Fibroblast of skin of abdomen (primary cell): ENCODE measurements at places on chromosomes 5 and 9.

GRCh38 chr5:53792338-53792737 is 231.9 kb downstream of the NDUFS4 start:
- no peak for DNase-seq

DNA sequence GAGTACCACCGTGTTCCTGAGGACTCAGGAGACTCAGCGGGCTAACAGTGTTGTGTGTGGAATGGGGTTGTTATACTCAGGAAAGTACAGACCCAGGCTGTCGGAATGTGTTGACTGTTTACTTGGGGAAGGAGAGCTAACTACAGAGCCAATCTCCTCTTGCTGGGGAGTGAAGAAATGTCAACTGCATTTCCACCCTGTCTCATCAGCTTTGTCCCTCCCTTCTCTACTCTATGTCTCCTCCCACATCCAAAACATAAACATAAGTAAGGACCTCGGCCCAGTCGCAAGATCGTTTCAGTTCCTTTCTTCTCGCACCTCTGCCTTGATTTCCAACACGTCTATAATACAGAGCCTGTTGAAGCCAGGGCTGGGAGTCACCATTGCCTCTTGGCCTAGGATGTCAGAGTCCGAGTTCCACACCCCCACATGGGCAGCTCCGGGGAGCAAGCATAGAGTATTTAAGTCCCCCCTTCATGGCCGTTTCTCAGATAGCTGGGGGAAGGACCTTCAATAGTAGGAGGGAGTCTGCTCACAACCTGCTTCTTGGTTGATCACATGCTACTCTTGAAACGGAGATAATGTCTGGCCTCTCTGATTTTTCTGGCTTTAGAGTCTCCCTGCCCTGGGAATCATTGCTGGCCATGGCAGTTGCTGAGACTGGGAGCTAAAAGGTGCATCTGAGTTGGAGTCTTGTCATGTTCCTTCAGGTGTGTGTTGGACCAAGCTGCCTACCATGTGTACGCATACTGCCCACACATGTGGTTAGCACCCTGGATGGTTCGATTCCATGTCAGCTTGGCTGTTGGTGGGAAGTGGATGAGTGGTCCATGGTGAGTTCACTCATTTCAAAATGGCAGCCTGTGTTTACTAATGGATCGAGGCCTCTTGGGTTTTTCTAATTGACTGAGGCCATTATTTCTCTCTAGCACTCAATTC is 147.3 kb downstream of the MTX3 start:
- no peak for DNase-seq

- peak; percentile 56 for DNase-seq
These were observed 367.3 kb upstream of the PAPPA start for GRCh38 chr9:115786321-115786720.

- DNase-seq = no peak
These were observed 13.9 kb upstream of the NAA35 start for GRCh38 chr9:85927076-85927475.

DNA sequence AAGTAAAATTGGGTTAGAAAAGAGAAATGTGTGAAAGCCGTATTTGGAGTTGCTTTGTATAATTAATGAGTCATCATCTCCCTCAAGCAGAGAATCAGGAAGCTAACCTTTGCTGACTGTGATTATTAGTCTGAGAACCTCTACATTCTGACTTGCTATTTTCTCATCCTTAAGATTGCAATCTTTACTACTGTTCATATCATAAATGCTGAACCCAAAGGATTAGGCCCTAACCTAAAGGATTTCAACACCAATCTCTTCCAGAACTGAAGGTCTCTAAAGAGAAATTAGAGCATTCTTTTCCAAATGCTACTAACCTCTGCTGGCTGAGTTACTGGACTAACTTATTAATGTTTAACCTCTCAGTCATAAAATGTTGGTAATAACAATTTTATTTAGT is 538.1 kb upstream of the MEF2C start:
- peak; percentile 46 for DNase-seq

DNA sequence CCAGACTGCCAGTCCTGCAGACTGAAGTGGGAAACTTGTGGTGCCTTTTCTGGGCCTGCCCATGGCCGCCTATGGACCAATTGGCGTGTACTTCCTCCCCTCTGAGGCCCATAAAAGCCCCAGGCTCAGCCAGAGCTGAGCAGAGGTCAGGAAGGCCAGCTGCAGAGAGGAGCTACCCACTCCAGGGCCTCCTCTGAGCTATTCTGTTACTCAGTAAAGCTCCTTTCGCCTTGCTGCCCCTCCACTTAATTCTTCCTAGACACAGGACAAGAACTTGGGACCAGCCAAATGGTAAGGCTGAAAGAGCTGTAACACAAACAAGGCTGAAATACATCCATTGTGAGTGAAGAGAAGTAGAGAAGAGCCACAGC is 106.4 kb downstream of the C9orf50 start:
- DNase-seq = no peak

DNA sequence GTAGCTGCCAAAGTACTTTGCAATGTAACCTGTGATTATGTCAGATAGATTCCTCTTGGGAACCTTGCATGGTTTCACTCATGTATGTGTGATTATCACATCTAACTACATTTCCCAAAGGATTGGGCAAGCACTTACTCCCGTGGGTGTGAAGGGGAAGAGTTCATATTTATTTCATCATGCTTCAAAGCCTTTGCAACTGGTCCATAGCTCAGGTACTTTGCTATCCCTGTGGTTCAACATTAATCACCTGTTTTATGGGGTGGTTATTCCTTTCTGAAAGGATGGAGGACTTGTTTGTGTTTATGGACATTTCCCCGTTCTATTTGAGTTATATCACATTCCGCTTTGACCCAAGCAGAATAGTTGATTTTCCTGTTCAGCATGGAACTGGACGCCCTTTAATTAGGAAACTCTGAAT is 13.6 kb upstream of the ERMP1 start:
- DNase-seq = no peak

GRCh38 chr5:6900247-6901227 is 187.3 kb downstream of the TENT4A start:
- no peak for DNase-seq

DNA sequence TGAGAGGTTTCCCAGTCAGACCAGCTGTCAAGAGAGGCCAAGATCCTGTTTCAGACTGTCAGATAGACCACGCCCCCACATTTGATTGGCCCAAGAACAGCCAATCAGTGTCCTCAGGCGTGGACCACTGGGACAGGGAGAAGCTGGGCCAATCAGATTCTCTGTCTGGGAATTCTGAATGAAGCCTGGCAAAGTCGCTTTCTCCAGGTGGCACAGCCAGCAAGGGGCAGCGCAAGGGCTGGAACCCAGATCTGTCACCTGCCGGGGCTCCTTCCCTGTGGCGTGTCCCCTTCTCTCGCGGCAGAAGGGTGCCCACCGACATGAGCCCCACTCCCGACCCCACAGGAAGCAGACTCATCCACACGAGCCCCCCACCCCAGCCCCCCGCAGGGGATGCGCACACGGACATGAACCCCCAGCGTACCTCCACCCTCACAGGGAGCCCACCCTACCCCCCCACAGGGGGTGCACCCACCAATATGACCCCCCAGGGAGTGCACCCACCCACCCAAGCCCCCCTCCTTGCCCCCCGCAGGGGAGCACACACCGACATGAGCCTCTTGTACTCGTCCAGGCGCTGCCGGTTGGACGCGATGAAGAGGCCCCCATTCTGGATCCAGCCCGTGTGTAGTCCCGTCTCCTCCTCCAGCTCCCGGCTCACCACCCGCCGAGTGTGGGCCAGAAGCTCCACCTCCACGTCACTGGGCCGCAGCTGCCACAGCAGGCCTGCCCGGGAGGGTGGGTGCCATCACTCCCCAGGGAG is 6.1 kb downstream of the SARDH start:
- DNase-seq = peak; percentile 19

DNA sequence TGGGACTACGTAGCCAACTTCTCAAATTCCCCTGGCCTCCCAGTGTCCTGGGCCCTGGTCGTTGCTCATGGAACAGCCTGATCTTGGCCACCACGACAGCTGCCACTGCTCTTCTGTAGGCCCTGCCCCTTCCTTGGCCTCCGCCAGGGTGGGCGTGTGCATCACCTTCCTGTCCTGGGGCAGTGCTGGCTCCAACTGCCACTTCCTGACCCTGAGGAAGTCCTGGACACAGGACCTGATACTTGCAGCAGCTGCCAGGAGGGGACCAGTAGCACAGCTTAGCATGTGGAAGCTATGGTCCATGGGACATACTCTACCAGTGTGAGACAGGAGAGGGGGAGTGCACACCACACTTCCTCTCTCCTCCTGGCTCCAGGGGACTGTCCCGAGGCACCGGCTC is 145.2 kb downstream of the TENT4A start:
- DNase-seq = no peak

DNA sequence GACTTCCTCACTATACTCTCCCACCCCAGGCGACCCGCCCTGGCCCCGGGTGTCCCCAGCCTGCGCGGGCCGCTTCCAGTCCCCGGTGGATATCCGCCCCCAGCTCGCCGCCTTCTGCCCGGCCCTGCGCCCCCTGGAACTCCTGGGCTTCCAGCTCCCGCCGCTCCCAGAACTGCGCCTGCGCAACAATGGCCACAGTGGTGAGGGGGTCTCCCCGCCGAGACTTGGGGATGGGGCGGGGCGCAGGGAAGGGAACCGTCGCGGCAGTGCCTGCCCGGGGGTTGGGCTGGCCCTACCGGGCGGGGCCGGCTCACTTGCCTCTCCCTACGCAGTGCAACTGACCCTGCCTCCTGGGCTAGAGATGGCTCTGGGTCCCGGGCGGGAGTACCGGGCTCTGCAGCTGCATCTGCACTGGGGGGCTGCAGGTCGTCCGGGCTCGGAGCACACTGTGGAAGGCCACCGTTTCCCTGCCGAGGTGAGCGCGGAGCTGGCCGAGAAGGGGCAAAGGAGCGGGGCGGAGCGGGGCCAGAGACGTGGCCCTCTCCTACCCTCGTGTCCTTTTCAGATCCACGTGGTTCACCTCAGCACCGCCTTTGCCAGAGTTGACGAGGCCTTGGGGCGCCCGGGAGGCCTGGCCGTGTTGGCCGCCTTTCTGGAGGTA is 2.1 kb downstream of the CA9 start:
- peak; percentile 36 for DNase-seq

DNA sequence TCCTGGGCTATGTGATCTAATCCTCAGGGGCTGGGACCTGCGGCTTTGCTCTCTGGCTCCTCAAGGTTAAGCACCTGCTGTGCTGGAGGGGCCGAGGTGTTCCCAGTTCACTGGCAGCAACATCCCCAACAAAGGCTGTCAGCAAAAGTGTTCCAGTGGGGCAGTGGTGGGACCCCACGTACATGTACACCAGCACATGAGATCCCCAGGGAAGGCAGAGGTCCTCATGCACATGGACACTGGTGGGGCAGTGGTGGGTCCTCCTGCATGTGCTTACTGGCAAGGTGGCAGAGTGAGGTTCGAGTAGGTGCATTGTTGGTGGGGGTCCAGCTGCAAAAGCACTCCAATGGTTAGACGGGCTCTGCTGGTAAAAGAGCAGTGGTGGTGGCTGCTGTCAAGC is 255.6 kb upstream of the MPDZ start:
- no peak for DNase-seq

- DNase-seq = no peak
These were observed 50.0 kb upstream of the ORM1 start for GRCh38 chr9:114272739-114273431.

DNA sequence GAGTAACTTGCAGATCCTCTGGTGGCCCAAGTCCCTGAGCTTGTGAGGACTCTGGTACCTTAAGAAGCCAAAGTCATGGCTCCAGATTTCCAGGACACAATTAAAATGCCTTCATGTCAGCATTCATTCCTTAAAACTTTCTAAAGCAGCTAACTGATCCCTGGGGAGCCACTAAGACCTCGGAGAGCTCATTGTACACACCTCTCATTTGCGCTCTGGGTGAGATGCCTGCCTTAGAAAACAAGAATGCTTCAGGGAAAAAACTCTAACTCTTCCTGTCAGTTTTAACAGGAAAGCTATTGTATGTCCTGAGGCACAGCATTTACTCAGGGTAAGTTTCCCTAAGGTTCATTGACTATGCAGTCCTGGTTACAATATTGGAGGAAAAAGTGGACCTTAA is 285.0 kb downstream of the EFNA5 start:
- no peak for DNase-seq

DNA sequence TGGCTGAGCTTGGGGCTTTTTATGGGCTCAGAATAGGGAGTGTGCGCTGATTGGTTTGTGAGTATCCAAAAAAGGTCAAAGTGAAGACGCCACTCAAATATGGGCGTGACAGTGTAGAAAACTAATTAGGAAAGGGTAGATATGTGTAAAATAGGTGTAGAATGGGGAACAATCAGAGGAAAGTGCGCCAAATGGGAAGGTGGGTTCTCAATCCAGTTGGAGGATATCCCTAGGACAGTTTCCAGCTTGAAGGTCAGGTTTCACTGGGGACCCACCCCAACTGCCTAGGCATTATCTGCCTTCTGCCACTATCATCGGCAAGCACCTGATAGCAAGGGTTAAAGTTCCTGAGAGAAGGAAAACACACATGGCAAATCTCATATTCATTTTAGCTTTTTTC is 9.3 kb upstream of the MOCS2 start:
- DNase-seq = no peak

DNA sequence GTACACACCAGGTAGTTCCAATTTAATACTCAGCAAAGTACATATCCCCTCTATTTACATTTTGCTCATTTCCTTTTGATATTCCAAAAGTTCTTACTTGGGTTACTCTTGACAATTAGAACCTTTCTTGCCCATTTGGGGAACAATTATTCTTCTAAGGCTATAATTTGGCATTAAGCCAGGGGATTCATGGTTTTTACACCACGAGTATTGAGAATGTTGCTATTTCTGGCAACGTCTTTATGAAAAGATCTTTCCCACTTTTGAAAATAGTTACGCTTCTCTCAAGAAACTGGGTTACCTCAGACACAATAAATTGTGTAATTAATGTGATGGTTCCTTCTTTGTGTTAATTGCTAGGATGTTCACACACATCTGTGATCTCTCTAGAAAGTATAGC is 11.5 kb upstream of the CAAP1 start:
- DNase-seq = no peak

DNA sequence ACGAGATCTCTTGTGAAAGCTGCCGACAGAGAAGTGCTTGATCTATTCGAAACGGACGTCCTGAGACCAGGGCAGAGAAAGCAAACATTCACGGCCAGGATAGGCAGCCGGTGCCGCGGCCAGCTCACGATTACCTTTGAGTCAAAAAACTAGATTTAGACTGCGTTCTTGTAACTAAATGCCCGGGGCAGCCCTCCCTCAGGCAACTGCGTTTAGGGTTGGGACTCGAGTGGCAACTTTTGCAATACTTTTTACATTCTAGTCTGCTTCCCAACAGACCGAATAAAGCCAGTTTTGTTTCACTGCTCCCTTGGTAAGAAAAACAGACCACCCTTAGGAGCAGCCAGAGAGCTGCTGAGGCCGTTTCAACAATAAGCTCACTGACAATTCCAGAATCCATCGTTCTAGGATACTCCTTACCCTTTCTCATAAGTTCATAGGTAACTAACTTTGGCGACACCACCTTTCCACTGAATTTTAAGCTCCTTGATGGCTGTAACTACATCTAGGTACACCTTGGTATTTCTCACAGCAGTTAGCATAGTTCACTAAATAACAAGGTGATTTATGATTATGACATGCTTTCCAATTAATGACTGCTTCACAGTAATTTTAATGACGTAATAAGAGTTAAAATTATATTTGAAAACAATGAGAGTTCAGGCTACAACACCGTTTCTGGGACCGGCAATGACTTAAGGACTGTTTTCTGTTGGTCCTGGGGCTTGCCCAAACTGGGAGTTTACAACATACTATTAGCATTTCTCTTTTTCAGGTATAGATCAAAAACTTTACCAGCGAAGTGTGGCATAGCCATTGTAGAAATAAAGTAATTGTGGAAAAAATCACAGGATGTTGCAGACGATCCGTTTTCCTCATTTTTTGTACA is 899 bp upstream of the RAPGEF6 start:
- DNase-seq = no peak

GRCh38 chr5:123358304-123358703 is 64.9 kb downstream of the CEP120 start:
- no peak for DNase-seq
